ENCODE measurements at places on chromosomes 12 and 14.
A peak's percentile ranks its signal among the peaks of the same experiment; 100 is the strongest.

DNA sequence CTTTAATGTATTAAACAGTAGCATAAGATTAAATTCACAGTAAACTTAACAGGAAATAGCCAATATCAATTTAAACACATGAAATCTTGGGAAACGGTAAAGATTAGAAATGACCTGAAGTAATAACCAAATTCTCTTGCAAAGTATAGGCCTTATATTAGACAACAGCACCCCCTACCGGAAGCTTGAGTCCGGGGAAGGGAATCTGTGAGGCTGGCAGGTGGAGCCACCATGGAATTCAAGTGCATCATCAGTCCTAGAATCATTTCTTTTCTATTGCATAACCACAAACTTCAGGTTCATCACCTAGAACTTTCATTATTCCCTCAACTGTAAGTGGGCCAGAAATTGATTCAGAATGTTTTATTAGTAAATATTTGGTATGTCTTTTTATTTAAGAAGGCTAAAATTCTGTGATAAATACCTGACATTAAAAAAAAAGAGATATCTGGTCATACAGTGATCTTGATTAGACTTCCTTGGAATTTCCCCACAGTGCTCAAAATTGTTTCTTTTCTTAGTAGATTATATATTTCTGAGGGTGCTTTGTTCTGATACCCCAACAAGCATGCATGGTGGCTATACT lies 48.6 kb downstream of the AP5M1 start:
- DNase-seq: peak; percentile 70

DNA sequence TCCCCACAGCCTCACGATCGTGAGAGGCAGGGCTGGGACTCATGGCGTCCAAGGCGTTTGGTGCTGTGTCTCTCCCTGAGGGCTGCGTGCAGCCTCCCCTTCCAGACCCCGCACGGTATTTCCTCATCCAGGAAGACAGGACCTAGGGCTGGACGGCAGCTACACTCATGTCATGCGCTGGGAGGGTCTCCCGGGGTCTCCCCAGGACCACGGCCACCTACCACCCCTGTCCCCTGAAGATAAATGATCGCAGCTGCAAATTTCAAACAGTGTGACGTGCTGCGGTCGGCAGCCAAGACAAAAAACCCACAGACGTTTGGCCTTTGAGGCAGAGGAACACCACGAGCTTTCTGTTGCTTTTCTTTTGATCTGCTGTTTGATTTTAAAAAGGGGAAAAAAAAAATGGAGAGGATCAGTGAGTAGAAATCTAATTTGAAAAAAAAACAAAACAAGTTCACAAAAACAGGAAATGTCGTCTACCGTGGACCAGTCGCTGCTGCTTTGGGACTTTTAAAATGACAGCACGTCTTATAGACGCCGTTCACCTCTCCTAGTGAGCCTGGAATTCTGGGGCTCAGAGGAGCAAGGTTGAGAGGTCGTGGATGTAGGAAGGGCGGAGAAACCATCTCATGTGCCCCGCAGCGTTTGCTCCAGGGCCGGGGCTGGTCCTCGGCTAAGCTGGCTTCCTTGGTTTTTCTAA lies 237.6 kb downstream of the SLC41A2 start:
- no peak for DNase-seq

- DNase-seq: no peak
Observed at GRCh38 chr12:62606654-62607053, 140.0 kb downstream of the MON2 start.

DNA sequence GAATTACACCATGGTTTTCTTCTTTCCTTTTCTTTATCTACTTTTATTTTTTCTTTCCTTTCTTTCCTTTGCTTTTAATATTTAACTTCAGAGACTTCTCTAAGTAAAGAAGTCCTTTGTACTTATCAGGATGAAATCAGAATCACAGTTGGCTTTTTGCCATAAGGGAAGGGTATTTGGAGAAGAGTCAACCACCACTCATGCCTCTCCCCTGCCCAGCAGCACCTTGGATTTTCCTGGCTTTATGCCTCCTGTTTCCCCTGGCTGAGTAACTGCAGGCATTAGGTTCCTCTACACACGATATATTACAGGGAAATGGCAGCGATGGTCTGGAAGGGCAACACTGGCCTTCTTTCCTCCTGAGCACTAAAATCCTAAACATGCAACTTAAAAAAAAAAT lies 266.4 kb upstream of the CAND1 start:
- no peak for DNase-seq

GRCh38 chr14:101184104-101184455 lies 280.6 kb upstream of the RTL1 start:
- DNase-seq: no peak

GRCh38 chr12:127712561-127712960 lies 554.4 kb upstream of the TMEM132C start:
- DNase-seq: no peak

DNA sequence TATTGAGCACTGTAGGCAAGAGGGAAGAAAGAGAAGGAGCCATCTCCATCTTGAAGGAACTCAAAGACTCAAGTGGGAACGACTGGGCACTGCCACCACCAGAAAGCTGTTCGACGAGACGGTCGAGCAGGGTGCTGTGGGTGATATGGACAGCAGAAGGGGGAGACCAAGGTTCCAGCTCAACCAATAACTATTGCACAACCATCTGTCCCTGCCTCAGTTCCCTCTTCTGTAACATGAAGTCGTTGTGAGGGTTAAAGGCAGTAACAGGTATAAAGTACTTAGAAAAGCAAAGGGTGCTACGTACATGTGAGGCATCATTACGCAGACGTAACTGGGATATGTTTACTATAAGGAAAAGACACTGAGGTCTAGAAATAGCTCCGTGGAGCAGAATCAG lies 13.9 kb upstream of the BDKRB1 start:
- no peak for DNase-seq

- no peak for DNase-seq
Observed at GRCh38 chr14:75156901-75157300, 19.5 kb downstream of the TMED10 start.

- DNase-seq: no peak
Observed at GRCh38 chr12:122859303-122860039, 24.2 kb downstream of the HIP1R start.

GRCh38 chr12:115880238-115880637 lies 397.3 kb downstream of the MED13L start:
- DNase-seq: no peak

DNA sequence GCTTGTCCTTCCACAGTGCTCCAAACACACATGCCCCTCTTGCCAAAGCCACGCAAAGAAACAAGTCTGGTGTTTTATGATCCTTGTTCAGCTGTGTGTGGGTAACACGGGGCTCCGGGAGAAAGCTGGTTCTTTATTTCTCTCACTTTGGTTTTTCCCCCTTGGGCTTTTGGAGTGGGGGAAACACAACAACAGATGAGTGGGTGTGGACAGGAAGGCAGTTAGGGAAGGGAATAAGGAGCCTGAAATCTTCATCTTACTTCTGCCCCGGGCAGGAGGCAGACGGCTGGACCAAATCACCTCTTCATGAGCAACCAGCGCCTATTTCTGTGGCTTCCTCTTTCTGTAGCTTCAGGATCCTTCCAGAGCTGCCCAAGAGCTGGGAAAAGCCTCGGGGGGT lies 218.5 kb downstream of the PHETA1 start:
- DNase-seq: no peak

- no peak for DNase-seq
Observed at GRCh38 chr12:122090759-122091515, 12.4 kb downstream of the MLXIP start.

DNA sequence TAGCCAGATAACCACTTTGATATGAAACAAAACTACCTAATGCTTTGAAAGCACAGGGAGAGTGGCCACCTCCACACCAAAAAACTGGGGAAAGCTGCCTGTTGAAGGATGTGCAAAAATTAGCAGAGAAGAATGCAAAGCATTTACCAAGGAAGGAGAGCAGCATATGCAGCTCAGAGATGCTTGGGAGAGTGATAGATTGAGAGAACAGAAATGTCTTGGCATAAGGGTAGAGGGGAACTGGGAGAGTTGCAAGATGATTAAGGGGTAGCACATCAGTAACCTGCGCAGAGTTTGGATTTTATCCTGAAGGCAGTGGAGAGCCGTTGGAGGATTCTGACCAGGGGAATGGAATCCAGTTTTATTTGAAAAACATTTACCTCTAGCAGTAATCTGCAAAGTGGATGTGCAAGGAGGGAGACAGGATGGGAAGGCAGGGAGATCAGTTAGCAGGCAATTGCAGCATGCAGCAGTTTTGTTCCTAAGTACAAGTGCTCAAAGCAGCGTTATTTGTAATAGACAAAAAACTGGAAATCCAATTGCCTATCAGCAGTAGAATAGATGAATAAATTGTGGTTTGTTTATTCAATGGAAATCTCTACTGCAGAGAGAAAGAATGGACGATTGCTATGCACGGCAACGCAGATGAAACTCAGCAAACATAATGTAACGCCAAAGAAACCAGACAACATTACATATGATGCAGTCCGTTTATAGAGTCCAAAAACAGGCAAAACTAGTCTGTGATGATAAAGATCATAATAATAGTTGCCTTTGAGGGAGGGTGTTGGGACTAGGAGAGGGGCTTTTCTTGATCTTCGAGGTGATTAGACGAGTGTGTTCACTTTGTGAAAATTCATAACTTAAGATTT lies 81.5 kb downstream of the BHLHE41 start:
- DNase-seq: no peak

GRCh38 chr14:58272588-58273372 lies 25.6 kb upstream of the ARID4A start:
- no peak for DNase-seq

DNA sequence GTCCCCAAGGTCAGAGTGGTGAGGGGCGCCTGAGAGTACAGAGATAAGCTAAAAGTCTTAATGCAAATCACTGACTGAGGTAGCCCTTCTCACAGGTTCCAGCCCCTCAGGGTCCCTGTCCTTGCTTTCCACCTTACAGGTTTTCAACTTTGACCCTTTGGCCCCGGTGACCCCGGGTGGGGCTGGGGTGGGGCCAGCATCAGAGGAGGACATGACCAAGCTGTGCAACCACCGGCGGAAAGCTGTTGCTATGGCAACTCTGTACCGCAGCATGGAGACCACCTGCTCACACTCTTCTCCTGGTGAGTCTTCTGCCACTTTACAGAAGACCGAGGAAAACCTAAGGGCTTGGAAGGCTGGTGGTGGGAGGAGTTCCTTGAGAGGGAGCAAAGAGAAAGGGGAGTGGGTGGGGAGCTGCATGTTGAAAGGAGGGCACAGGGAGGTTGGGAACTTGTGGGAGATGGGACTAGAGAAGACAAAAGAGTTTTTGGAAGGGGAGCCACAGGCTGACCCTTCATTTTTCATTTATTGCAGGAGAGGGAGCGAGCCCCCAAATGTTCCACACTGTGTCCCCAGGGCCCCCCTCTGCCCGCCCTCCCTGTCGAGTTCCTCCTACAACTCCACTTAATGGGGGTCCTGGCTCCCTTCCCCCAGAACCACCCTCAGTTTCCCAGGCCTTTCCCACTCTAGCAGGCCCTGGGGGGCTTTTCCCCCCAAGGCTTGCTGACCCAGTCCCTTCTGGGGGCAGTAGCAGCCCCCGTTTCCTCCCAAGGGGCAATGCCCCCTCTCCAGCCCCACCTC lies 2.4 kb downstream of the MBD6 start:
- DNase-seq: no peak

DNA sequence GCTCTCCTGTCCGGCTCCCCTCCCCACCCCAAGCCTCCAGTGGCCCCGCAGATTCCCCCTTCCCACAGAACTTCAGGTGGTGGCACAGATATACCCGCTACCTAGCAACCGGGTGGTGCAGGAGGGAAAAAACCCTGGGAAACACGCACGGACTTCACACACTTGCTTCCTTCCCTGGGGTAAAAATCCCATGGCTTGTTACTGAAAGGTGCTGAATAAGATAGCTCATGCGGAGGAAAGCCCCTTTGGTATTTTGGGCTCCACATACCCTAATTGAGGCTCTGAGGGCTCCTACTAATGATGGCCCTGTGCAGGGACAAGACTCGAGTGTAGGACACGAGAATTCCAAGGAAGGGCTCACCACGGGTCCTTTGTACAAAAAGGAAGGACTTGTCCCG lies 869 bp upstream of the RIMBP2 start:
- no peak for DNase-seq

DNA sequence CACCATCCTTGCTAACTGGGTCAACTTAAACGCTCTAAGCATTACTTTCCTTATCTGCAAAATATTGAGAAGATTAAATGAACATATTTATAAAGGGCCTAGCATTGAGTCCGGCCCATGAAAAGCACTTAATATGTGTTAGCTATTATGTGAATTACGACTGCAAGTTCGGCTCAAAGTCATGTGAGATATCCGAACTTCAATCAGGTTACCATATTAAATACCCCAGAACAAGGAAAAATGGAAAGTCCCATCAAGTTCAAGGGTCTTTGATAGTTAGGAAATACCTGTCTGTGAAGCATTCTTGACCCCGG lies 487 bp upstream of the NRDE2 start:
- DNase-seq: no peak

DNA sequence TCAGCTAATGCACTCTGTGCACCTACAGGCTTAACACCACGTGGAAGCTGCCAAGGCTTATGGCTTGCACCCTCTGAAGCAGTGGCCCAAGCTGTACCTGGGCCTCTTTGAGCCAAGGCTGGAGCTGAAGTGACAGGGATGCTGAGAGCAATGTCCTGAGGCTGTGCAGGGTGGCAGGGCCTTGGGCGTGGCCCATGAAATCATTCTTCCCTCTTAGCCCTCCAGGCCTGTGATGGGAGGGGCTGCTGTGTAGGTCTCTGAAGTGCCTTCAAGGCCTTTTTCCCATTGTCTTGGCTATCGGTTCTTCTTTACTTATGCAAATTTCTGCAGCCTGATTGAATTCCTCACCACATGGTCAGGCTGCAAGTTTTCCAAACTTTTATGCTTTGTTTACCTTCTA lies 47.4 kb upstream of the TMTC1 start:
- no peak for DNase-seq

DNA sequence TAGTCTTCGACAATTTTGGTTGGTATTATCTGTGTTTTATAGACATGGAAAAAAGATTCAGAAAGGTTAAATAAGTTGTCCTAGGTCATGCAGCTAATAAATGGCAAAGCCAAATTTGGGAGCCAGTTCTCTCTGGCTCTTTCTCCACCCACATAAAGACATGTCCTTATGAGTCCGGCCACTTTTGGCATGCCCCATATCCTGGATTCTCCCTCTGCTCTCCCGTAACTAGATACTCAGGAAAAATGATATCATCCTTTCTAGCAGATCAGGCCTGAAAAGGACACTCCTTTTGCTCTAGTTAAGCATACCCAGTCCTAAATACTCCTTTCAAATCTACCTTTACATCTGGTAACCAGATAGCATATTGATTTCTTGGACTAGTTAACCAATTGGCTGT lies 64.4 kb downstream of the TTLL5 start:
- no peak for DNase-seq

GRCh38 chr12:110582276-110583136 lies 612 bp downstream of the PPTC7 start:
- peak; percentile 66 for DNase-seq

DNA sequence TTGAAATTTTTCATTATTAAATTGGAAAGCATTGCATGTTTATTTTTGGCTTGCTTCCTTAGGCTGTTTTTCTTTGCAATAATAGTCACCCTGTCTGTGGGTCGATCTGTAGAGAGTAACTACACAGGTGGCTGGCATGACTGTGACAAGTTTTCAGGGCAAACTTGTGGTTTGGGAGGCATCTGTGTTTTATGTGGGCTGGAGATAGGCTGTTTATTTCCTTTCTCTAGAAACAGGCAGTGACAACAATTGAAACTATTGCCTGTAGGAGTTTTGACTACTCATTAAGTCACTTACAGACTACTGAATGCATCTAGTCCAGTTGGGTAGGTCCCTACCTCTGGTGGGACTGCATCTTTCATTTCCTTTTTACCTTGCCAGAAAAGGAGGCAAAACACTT lies 155.6 kb downstream of the DYRK2 start:
- no peak for DNase-seq

GRCh38 chr14:67377916-67378315 lies 17.8 kb downstream of the EIF2S1 start:
- DNase-seq: no peak

Data from ovary (tissue), 10 donors.